CD4-positive, alpha-beta T cell (primary cell): ENCODE measurements at places on chromosomes 1 and 21. TPM values are rescaled to one million over a fixed set of nuclear protein-coding genes. Genes with fewer than 3 reads are reported as not detected.

- no peak for DNase-seq
Observed at GRCh38 chr1:226676381-226676780, 62.7 kb downstream of the ITPKB start.

The ZNF683 gene
- total RNA-seq, result not detected

GRCh38 chr1:97929874-97930851 is 9.3 kb upstream of the DPYD start:
- DNase-seq, result no peak

DNA sequence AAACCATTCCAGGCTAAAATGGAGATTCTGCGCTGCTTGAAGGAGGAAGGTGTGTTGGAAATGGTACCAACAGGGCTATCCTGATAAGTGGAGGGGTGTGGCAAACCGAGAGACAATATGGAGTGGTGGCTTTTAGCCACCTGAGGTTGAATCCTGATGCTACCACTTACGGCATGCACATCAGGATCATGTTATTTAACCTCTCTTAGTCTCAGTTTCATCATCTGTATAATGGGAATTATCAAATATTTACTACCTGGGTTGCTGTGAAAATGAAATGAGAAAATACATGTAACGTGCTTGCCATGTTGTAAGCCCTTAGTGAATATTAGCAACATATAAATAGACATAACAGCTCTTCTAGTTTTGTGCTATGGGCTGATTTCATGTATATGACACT is 117.1 kb downstream of the TBX19 start:
- DNase-seq, result no peak

DNA sequence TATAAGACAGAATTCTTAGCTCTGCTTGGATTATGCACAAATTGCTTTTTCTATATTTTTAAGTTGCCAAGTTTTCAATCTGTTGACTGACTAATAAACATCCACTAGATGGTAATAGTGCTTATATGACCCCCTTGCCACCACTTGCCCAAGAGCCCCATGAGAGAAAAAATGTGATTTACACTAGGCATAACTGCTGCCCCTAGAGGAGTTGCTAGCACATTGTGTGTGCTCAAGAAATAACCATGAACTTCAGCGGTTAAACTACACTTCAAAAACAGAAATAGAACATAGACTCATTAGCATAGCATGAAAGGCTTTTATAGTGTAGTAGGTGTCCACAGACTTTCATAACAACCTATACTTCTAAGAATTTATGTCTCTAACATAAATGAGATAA is 61.4 kb downstream of the BRINP3 start:
- no peak for DNase-seq

DNA sequence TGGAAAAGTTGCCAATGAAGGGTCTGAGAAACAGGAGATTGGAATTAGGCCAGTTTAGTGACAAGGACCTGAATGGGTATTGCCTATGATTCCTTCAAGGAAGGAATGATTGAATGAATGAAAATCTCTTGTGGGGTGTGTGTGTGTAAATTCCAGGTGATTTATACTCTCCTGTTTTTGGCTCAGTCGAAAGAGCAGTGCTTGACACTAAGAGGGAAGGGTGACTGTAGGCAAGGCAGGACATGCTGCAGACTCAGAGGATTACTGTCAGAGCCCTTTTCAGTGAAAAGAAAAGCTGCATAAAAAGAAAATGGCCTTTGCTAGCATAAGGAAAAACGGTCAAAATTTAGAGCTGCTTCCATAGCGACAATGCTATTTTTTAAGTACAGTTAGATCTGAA is 30.1 kb downstream of the C1orf21 start:
- no peak for DNase-seq

GRCh38 chr1:52892424-52893215 is 28.9 kb downstream of the ECHDC2 start:
- no peak for DNase-seq

The SPRR2G gene
- not detected for total RNA-seq

- DNase-seq, result no peak
Observed at GRCh38 chr1:160711602-160712311, at the start of gene CD48. Gene CD48, minus strand, starts transcription at chr1:160711822. Its CDS starts 59 bp downstream, at chr1:160711763.

GRCh38 chr21:37631319-37632117 is 264.9 kb downstream of the DYRK1A start:
- no peak for DNase-seq

DNA sequence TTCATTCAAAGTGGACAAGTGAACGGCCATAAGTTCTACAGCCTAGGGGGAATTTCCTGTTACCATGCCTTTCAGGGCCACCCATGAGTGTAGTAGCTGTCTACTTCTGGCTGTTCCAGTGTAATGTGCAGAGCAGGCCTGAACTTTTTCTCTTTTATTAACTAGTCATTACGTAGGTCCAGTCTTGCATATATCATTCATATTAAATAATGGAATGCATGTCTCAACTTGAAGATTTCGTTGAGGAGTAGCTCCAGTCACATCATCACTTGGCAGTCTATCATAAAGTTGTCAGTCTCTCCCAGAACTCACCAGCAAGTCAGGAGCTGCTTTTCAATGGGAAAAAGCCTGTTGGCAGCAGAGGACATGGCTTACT is 12.0 kb upstream of the GIPC2 start:
- no peak for DNase-seq

The LRRC39 gene
- total RNA-seq, result 1.4 TPM

The AHCYL1 gene
- 8.4 TPM for total RNA-seq

The CNIH3 gene
- 2.5 TPM for total RNA-seq

- no peak for DNase-seq
Observed at GRCh38 chr21:31409831-31410487, 65.9 kb upstream of the TIAM1 start.

DNA sequence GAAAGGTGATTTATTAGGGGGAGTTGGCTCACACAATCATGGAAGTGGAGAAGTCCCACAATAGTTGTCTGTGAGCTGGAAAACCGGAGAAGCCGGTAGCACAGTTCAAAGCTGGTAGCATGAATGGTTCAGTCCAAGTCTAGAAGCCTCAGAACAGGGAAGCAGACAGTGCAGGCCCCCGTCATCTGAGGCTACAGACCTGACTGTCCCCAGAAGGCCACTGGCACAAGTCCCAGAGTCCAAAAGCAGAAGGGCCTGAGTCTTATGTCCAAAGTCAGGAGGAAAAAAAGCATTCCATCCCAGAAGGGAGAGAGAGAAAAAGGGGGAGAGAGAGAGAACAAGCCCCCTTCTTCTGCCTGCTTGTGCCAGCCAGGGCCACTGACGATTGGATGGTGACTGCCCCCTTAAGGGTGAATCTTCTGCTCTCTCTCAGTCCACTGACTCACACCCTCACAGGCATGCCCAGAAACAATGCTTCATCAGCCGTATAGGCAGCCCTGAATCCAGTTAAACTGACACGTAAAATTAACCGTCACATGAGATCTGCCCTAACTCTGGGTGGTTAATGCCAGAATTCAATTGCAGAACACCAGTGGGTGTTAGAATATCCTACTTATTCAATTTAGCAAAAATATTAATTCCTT is 49.3 kb upstream of the POU2F1 start:
- no peak for DNase-seq

DNA sequence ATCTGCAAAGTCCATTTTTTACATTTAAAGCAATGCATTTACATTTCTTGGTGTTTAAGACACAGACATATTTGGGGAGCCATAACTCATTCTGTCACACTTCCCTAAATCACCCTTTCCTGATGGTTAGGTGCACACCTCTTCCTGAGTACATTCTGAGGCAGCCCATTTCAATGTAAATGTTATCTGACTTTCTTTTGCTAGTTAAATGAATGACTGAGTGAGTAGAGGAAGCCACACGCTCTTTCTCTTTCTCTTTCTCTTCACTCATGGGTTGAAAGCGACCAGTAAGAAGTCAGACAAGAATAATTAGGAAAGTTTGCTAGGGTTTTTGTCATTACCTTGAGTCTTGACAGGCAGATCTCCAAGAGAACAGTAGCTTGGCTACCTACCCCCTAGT is 143.1 kb downstream of the S1PR1 start:
- DNase-seq, result no peak

- DNase-seq, result no peak
Observed at GRCh38 chr1:236039740-236040685, 24.9 kb downstream of the NID1 start.

The KRTAP11-1 gene
- total RNA-seq, result not detected

The AK2 gene
- total RNA-seq, result 30.4 TPM

GRCh38 chr1:57674801-57675200 is 250.9 kb upstream of the DAB1 start:
- DNase-seq, result no peak

DNA sequence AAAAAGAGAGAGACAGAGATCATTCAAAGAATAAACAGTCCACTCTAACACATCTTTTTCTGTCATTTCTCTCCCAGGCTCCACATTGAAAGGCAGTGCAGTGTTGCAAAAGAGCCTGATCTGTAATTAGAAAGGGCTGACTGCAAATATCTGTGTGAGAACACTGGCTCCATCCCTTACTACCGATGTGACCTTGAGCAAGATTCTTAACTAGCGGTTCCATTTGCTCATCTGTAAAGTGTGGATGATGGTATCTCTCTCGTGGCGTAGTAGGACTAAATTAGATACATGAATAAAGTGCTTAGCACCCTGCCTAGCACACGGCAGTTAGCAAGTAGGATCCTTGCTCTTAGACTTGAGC is 26.9 kb upstream of the SLC44A3 start:
- no peak for DNase-seq

DNA sequence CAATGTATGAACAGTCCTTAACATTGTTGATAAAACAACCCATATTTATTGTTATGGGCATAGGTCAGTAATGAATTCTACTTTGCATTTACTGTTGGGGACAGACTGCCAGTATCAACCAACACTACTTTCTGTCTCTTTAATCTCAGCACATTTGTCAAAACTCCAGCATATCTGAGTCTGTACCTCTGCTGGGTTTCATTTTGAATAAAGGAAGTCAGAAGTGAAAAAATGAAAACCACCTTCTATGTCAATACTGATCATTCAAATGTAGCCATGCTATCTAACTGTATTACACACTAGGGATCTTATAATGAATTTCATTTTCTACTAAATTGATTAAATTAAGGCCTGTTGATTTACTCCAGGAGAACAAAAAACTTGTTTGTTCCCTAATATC is 24.2 kb upstream of the CXADR start:
- no peak for DNase-seq

DNA sequence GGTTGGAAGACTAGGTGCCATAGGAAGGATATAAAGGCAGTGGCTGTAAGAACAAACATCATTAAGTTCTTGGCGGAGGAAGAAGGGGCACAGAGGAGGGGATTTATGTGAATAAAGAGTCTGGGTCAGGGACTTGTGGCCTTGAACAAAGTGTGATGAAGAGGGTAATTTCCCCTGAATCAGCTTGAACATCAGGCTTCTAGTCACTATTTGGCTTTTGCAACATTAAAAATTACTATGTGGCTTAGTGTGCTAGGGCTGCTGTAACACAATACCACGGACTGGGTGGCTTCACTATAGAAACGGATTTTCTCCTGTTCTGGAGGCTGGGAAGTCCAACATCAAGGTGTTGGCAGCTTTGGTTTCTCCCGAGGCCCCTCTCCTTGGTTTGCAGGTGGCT is 70.5 kb upstream of the CNIH3 start:
- no peak for DNase-seq

DNA sequence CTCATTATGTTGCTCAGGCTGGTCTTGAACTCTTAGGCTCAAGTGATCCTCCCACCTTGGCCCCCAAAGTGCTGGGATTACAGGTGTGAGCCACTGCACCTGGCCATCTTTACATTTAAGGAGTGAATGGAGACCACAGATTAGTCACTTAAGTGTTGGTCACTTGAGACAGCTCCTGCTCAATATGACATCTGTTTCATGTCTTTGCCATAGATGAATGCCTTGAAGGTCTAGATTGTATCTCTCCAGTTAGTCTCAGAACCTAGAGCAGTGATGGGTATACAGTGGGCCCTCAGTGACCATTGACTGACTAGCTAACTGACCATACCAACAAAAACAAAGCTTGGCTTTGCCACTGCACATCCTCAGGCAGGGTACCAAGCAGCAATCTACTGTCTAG is 15.3 kb downstream of the BCL9 start:
- DNase-seq, result no peak

The C4BPA gene
- not detected for total RNA-seq

DNA sequence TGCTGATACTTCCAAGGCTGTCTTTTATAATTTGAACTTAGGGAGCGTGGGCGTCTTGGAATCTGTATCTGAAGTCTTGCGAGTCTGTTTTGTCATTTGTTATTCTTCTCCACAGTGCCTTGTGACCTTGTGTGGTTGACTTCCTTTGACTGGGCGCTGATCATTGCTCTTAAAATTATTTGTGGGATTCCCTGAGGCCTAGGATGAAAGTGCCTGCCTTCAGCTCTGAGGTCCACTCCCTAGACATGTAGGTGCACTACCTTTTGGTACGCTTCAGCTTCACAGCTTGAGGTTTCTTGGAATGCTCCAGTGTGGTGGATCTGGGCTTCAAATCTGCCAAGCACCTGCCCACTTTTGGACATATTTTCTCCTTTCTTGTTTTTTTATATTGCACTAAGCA is 50.2 kb upstream of the IGSF5 start:
- no peak for DNase-seq

The USH2A gene
- total RNA-seq, result not detected
